Activated T-helper 1 cell treated with anti-CD3 and anti-CD28 coated beads, Interleukin-12 subunit alpha, Interleukin-12 subunit beta, Interleukin-2, Interleukin-4 antibody, amounts not matched to agents 30 ng/mL and 10 ng/mL and 1 ng/mL, durations not matched to agents 14 hours and 24 hours and 36 hours (primary cell): ENCODE measurements at places on chromosomes 16 and 17.

GRCh38 chr16:23025692-23026307 lies 123.5 kb downstream of the USP31 start:
- no peak for DNase-seq

- no peak for DNase-seq
Observed at GRCh38 chr17:50267074-50267841, 7.0 kb upstream of the TMEM92 start.

- DNase-seq: peak; percentile 22
Observed at GRCh38 chr17:49646391-49647255, 31.3 kb downstream of the SPOP start.

DNA sequence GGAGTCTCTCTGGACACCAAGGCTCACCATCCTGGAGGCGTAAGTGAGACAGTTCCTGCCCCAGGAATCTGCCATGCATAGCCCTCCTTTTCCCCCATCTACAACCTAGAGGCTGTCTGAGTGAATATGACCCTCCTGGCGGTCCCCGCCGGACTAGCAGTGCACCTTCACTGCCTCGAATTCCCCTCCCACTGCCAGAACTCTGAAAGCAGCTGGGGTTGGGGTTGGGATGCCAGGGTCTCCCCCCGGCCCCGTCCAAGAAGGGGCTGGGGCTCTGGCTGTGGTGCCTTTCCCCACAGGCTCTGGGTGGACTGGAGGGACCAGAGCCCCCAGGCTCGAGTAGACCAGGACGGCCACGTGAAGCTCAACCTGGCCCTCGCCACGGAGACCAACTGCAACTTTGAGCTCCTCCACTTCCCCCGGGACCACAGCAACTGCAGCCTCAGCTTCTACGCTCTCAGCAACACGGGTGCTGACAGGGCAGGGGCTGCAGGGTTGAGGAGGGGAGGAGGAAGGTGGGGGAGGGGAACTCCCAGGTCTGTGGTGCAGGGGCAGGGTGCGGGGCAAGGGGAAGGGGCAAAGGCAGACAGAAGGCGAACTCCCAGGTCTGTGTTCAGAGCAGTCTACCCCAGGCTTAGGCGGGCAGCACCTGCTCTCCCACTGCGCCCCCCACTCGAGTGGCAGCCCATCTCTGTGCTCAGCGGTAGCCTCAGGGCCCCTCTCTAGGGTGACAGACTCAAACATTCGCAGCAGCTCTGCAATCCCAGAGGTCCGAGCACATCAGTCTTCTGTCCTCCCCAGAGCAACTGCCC lies 1.2 kb downstream of the ZACN start:
- DNase-seq: no peak

DNA sequence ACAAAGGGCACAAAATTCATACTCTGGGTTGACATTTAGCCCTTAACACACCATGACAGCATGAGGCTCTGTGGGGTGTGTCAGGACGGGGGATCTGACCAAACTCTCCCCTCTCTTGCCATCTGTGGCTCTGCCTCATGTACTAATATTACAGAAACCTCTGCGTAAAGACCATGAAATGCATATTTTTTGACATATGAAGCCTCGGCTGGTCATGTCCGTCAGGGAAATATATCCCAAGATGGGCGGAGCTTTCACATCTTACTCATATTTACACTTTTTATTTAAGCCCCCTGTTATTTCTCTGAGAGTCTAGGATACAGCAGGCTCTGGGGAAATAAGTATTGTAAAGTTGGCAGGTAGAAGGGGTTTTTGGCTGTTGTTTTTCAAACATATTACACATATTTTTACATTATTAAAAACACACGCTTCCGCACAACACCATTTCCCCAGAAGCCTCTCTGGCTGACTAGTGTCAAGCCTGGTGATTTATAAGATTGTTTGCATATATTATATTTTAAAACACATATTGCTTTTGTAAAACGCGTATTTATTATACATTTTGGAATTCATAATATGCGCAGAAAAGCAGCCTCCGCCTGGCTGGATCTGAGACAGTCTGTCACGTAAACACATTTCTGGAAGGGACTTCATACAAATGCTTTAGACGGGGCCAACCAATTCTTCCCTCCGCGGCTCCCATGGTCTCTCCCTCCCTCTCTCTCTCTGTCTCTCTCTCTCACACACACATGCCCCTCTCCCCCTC lies 237.7 kb upstream of the ZFHX3 start:
- DNase-seq: no peak
